ENCODE measurements at places on chromosomes 7 and 10. TPM values are rescaled to one million over a fixed set of nuclear protein-coding genes. Genes with fewer than 3 reads are reported as not detected.
A peak's percentile ranks its signal among the peaks of the same experiment; 100 is the strongest.

Gene GLI3
- 9.6 TPM for total RNA-seq

Gene LRGUK
- 1.0 TPM for total RNA-seq

Gene GIGYF1
- total RNA-seq, result 25.9 TPM

Gene NKX2-3
- 0.07 TPM for total RNA-seq

Gene DENND2A
- 8.9 TPM for total RNA-seq

Gene CLEC2L
- total RNA-seq, result not detected

Gene RPEL1
- total RNA-seq, result not detected

Gene ZRANB1
- total RNA-seq, result 12.8 TPM

Gene C10orf67
- total RNA-seq, result 0.15 TPM

Gene WDR86
- total RNA-seq, result not detected

Gene WDR11
- 29.3 TPM for total RNA-seq

Gene TMEM139
- total RNA-seq, result 5.2 TPM

Gene LRIT1
- total RNA-seq, result not detected

Gene ADAP1
- total RNA-seq, result 31.2 TPM

Gene GPRIN2
- total RNA-seq, result 5.8 TPM

Gene MYH16
- 4.7 TPM for total RNA-seq

Gene IFIT1B
- total RNA-seq, result not detected

Gene PAX2
- not detected for total RNA-seq

Gene SGPL1
- total RNA-seq, result 101 TPM

DNA sequence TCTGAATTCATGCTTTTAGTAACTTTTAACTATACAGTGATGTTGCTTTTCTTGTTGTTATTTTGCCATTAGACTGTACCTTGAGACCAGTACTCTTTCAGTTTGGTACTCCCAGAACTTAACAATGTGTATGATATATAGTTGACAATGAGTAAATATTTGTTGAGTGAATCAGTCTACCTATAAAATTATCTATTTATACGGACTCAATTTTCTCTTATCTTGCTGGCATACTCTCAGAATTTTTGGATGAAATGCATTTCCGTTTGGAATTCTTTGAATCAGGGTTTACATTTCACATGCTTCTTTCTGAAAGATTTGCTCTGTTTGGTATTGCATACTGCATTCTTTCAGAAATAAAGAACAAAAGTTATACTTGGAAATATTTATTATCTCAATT lies 47.8 kb upstream of the LRRC17 start:
- DNase-seq, result peak; percentile 86

DNA sequence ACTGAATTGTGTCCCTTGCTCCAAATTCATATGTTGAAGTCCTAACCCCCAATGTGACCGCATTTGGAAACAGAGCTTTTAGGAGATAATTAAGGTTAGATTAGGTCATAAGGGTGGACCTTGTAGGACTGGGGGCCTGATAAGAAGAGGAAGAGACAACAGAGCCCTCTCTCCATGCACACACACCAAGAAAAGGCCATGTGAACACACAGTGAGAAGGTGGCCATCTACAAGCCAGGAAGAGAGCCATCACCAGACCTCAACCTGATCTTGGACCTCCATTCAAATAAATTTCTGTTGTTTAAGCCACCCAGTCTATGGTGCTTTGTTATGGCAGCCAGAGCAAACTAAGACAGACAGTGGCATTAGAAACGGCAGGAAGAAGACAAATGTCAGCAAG lies 12.5 kb upstream of the PRKAR2B start:
- no peak for DNase-seq

GRCh38 chr10:3763852-3764625 lies 21.0 kb downstream of the KLF6 start:
- peak; percentile 69 for DNase-seq

GRCh38 chr10:103154521-103155299 lies 38.4 kb downstream of the NT5C2 start:
- peak; percentile 46 for DNase-seq

DNA sequence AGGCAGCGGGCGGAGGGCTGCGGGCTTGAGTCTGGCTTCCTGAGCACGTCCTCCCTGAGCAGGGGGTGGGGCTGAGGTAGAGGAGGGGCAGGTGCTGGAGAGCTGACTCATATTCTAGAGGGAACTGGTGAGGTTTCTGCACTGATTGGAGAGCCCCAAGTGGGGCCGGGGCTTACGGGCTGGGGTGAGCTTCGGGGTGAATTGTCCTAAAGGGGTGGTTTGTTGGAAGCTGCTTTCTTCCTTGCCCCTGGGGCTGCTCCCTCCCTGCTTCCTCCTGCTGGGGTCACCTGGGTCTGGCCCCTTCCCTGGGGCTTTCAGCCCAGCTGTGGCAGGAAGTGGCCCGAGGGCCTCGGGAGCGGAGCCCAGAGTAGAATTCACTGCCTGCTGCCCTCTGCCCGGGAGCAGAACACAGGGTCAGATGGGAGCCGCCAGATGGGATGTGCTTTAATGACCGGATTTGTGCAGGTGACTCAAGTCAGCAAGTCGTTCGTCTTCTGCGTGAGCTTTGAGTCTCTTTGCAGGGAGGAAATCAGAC lies 48.6 kb downstream of the FAM20C start:
- DNase-seq, result no peak

GRCh38 chr10:15744217-15744865 lies 24.6 kb upstream of the ITGA8 start:
- DNase-seq, result peak; percentile 34

DNA sequence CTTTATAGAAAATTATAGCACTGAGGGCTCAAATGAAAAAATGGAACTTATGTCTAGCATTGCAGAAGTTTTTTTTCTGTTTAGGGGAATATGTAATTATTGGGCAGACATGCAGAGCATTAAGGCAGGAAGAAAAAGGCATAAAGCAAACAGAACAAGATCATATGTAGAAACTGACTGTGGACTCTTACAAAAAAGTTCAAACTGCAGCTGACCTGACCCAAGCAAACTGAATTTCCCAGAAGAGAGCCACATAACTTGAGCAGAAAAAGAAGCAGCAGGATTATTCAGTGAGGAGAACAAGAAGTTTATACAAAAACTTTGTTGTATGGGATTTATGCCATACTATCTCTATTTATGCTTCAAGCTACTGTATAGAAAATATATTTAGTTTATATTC lies 250.9 kb downstream of the PHF14 start:
- DNase-seq, result no peak

GRCh38 chr7:22474645-22475044 lies 25.3 kb downstream of the STEAP1B start:
- DNase-seq, result no peak

DNA sequence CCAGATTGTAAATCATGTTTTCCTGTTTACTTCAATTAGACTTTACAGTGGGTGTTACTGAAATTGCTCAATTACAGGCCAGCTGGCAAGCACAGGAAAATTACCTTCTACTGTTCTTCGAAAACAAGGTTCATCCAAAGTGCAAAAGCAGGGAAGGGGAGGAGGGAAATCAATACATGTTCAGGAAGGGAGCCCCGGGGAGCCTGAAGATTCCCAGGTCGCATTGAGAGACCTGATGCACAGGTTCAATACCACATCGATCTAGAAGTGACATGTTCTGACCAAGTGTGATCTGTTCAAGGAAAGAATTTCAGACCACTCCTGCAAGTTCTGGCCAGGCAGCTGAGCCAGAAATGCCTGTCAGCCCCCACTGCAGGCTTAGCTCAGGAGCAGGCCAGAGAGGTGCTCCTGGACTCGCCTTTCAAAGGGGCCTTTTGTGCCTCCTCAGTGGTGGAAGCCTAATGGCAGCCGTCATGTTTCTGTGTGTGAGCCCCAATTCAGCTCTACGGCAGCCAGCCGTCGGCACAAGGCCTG lies 35.9 kb downstream of the FAM53B start:
- no peak for DNase-seq

DNA sequence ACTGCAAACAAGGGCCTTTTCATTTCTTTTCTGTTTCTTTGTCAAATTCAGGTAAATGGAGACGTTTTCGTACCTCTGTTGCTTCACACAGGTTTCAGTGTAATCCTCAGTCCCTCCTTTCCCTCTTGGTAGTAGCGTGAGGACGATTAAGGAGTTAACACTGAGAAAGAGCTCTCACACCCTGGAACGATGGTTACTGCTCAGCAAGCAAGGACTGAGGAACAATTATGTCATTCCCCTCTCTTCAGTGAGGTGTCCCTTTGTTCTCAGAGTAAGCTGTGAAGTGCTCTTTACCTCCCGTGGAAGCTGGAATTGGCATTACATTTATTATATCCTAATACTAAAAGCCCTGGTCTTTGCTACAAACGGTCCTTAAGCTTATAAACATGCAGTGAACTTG lies 95.9 kb downstream of the FANK1 start:
- DNase-seq, result no peak

GRCh38 chr7:44676776-44677175 lies 70.3 kb downstream of the OGDH start:
- DNase-seq, result no peak

- no peak for DNase-seq
These were observed 20.6 kb upstream of the USP6NL start for GRCh38 chr10:11631890-11632587.

DNA sequence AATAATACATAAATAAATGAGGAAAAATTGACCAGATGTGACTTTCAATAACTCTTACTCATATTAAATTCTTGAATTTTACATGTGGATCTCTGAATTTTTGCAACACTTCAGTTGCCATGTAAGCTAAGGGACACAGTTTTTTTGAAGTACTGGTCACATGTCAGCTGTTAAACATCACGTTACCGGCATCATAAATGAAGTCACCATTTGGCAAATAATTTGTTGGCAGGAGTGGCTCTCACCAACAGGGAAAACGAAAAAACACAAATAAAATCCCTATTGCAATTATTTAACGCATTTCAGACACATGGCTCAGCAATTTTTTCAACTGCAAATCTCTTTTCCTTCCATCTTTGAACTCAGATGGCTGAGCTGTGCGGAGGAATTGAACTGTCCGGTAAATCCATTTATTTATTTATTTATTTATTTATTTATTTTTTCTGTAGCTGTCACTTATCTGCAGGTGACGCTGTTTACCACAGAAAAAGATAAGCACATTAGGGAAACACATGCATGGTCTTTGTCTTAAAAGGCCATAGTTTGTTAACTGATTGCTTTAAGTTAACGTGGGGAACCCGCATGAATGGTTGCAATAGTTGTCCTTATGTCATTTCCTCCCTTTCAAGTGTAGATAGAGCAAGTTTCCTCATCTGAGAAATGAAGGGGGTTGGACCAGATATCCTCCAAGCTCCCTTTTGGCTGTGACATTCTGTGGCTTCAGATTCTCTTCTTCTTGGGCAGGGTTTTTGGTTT lies 64.7 kb upstream of the JAZF1 start:
- DNase-seq, result no peak

DNA sequence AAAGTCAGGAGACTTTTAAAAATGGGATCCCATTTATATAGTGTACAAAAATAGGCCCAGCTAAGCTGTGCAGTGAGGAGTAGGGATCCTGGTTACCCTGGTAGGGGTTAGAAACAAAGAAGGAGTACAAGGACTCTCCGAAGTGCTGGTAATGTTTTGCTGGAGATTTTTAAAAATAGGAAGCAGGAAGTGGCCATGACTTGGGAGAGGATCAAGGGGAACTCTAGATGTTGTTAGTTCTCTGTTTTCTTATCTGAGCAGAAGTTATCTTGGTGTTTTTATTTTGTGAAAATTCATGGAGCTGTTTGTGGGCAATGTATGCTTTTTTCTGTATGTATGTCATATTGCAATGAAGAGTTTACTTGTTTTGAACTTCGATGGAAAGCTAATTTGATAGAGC lies 373.9 kb downstream of the SFMBT2 start:
- no peak for DNase-seq

DNA sequence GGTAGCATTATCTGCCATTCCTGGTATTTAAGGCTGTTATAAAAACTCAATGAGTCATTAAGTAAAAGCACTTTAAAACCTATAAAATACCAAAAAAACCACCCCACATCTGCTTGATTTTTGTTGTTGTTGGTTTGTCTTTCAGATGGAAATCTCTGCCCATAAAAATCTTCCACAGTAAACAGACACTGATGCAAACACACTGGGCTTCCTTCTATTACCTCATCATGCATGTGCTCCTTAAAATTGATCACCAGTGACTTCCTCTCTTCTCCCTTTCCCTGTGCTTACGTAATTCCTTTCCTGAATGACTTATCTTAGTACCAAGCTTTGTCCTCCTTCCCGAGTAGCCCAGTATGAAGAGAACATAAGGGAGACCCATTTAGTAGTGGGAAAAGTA lies 167.2 kb downstream of the EVX1 start:
- DNase-seq, result peak; percentile 55

- DNase-seq, result no peak
These were observed 23.9 kb downstream of the ADCYAP1R1 start for GRCh38 chr7:31076051-31076450.

DNA sequence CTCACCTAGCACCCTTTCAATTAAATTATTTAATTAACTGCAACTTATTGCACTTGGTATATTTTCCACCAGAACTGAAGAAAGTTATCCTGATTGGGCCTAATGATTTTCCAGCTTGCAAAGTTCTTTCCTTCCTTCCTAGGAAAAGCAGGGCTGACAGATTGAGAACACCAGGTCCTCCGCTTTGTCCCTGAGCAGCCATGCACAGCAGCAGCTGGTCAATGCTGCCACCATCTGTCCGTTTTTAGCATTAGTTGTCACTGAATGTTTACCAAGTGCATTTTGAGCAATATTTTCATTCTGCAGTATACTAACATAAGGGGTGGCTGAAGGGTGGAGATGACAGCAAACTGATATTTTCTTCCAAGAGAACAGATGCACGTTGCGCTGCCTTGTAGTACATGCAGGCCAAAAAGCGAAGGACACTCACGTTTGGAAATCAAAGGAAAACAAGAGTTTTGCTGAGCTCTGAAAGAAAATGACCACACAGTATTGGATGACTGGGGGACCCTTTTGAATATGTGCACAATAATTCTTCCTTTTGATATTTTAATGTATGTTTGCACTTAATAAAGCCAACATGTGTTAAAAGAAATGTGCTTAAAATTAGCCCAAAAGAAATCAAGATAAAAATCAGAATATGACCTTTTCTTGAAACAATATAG lies 248.8 kb upstream of the PTN start:
- peak; percentile 85 for DNase-seq

DNA sequence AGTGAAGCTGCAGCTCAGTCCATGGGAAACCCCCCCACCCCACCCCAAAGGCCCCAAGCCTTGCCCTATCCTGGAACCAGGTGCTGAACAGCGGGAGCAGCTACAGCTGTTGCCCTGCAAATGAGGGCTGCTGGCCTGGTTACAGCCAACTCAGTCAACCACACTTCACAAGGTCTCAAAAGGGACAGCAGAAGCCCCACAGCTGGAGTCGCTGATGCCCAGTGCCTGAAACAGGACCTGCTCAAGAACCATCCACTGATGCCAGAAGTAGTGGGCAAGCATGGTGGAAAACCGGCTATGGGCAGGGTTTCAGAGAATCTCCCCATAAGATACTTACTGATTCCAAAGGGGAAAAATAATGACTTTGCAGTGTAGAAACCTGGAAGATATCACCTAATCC lies 110.3 kb downstream of the SLC37A3 start:
- DNase-seq, result no peak

All from PC-3 (cell line).